Memory B cell (primary cell): ENCODE measurements at places on chromosomes 3 and 15.

- no peak for DNase-seq
Measured at GRCh38 chr3:52523386-52524257, 10.0 kb downstream of the NT5DC2 start.

- DNase-seq = no peak
Measured at GRCh38 chr3:130946882-130947281, 53.0 kb downstream of the ATP2C1 start.

DNA sequence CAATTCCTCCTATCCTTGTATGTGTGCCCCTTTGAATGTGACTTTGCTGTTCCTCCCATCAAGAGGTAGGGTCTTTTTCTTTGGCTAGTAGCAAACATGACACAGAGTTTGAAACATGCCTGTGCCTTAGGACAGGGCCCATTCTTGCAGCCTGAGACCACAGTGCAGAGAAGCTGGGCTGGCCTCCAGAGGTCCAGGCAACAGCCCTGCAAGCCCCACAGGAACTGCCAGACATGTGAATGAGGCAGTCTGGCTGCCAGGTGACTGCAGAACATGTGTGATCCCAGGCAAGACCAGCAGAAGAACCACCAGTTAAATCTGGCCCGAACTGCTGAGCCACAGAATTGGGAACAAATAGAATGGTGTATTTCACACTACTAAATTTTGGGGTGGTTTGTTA is 1.2 kb upstream of the HGD start:
- DNase-seq = no peak

DNA sequence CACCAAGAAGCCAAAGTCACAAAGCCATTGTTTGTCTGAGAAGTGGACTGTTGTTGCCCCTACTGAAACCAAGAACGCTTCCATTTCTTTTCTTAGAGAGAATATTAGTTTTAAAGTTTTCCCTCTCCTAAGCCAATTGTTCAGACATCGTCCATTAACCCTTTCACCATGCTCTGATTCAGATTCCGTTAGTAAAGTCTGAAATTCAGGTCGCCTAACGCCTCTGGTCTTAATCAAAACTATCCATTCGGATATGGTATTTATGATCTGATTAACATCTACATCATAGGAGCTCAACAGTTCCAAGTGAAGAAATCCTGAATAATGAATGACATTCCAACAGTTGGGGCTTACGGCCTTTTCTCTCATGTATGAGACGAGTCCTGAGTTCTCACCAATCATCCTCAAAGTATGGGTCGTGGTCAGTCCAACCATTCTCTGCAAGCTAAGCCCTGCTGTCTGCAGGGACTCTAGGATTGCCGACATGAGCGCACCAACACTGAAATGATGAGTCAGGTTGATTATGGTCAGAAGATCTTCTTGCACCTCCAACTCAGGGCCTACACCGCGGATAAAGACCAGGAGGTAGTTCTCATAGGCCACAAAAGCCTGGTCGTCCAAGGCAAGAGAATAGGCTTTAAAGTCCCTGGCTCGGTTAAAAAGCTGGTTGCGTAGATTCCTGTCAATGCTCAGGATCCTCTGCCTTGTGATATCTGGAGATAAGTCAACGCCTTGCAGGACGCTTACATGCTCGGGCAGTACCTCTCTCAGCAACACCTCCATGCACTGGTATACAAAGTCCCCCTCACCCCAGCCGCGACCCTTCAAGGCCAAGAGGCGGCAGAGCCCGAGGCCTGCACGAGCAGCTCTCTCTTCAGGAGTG is 767 bp downstream of the EPM2AIP1 start:
- DNase-seq = no peak

- DNase-seq = no peak
Measured at GRCh38 chr15:87732976-87733375, 523.6 kb downstream of the NTRK3 start.

DNA sequence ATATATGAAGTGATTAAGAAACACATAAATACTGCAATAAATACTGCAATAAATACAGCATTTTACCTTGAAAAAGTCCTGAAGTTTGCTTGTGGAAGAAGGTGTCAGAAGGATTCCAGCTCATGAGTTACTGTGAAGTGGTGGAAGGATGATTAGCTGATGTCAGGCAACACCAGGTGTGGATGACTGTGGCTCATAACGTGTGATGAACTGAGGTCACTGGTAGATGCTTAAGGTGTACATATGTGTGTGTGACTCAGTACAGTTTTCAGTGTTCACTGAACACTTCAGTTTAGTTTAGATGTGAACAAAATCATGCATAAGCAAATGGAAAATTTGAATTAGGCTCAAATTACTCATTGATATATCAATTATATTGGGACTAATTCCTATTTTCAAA is 1045.0 kb downstream of the NTRK3 start:
- DNase-seq = no peak
